ENCODE measurements at places on chromosomes 12 and 14.

DNA sequence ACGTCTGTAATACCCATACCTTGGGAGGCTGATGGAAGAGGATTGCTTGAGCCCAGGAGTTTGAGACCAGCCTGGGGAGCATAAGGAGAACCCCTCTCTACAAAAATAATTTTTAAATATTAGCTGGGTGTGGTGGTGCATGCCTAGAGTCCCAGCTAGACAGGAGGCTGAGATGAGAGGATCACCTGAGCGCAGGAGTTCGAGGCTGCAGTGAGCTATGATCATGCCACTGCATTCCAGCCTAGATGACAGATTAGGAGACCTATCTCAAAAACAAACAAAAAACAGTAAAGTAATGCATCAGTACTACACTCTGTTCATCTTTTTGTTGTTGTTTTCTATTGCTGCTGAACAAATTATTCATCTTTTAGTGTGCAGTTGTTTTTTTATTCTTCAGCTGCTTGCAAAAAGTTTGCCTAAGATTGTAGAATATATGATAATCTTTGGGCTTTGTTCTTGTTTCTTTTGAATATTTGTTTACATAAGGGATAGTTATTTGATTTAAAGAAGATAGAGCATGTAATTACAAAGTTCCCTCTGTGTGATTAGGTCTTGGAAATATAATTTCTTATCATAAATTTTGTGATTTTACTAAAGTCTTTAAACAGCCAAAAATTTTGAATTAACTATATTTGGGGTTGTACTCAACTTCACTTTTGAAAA, 8.2 kb downstream of the ARHGAP5 start:
- DNase-seq, result no peak

DNA sequence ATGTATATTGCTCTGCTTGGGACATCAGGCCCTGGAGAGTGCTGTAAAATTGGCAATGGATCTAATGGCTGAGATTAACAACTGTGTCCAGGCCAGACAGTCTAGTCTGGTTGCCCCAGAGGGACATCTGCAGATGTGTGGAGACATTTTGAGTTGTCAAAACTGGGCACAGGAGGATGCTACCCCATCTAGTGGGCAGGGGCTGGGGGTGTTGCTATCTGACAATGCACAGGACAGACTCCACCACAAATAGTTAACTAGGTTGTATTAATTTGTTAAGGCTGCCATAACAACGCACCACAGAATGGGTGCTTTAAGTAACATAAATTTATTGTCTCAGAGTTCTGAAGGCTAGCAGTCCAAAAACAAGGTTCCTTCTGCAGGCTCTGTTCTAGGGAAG, 302.5 kb upstream of the AMIGO2 start:
- DNase-seq, result no peak

DNA sequence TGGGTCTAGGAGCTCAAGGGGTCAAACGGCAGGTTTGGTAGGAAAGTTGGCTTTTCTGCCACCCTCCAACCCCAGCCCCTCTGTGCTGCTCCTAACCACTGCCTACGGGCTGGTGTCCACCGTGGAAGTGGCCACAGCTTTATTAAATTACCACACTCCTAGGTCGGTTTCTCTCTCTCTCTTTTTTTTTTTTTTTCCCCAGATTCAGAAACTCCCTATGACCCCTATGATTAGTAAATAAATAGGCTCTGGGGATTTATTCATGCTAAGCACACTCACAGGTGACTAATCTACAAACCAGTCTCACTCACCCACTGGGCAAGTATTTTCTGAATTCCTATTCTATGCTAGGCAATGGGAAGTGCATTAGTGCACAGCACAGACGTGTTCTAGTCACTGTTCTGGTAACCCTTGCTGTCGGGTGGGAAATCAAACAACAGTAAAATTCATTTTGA, 8.7 kb upstream of the DDX47 start:
- no peak for DNase-seq

DNA sequence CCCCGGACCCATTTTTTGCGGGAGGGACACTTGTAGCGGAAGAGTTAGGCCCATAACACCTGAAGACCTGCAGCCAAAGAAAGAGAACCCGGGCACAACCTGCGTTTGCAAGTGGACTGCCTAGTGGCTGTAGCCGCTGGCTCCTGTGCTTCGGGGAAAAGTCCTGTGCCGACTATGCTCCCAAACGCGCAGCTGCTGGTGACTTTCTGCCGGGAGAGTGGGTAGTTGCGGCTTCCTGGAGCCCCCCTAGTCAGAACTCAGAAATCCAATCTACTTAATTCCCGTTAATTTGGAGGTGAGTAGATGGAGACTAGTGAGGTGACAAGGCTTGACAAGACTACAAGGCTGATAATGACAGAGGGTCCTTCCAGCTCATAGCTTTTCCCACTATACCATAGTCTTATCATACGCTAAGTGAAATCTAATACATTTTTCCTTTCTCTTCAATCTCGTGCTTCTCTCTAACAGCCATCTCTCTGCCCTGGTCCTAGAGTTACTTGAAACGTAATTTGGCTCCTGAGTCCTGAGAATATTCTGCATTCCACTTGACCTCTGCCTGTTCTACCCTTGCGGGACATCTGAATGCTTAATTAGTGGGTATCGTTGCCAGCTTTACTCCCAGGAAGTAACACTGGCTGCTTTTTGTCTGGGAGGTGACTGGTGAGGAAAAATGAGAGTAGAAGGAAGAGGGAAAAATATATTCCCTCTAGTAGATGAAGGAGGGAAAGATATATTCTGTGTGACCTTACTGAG, 556 bp downstream of the MTHFD1 start:
- DNase-seq, result no peak

GRCh38 chr12:111295176-111295575, 73.7 kb downstream of the PHETA1 start:
- DNase-seq, result no peak

DNA sequence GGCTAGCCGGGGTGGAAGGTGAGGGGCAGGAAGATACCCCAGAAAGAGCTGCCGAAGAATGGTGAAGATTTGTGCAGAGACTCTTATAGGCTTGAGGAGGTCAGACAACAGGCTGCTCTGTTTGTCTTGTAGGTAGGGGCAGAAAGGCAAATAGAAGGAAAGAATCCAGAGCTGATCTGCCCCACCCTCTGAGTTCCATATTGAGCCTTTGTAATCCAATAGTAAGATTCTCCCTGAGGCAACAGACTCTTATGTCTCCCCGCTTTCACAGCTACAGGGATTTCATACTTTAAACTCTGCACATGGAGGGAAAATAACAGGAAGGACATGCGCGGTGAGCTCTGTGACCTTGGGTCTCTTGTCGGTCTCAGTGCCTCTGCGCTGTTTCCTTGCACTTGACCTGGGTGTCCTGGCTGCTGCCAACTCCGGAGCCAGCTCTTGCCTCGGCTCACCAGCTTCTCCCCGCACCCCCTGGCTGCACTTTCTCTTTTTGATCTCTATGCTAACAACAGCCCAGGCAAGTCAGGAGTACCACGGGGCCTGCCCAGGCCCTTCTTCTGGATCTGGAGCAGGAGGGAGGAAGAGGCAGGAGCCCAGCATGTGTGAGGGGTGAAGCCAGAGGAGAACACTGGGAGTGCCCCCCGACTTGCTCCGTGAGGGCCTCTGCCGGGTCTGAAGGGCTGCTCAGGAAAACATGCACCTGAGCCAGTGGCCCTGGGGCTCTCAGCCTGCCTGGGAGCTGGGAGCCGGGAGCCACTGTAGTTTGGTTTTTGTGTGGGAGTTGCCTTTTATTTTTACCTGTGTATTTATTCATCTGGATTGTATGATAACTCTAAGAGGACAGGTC, 75.8 kb downstream of the PPP1R36 start:
- no peak for DNase-seq

Data from stimulated activated CD8-positive, alpha-beta memory T cell treated with anti-CD3 and anti-CD28 coated beads, Interleukin-15, amount 100 ng/mL, for 4 hours (primary cell).